ENCODE measurements at places on chromosomes 3 and 15.
A peak's percentile ranks its signal among the peaks of the same experiment; 100 is the strongest.

- DNase-seq: no peak
These were observed 120.5 kb downstream of the GREM1 start for GRCh38 chr15:32838338-32838737.

DNA sequence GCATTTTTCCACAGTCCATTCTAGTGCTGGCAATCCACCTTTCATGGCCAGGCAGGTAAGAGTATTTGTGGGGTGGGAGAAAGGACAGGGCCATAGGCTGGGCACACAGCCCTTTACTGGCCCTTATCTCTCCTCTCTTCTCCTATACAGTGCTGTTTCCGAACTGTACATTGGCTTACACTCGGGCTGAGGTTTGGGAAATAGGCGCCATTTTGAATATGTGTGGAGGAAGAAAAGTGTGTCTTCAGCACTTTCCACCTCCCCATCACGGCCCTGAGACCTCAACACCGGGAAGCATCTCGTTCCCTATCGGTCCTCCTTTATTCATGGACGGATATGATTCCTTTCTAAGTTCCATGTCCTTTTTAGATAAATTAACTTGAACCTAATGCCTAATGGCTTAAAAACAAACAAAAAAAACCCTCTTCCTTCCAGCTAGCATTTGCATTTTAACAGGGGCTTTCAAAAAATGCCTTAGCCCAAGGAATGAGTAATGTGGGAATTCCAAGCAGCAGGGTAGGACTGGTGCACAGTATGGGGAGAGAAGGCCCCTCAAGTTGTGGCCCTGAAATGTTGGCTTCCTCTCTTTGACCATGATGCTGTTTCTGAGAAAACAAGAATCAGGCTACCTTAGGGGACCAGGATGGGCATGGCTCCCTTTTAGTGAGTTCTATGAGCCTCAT lies 24.5 kb downstream of the CD86 start:
- no peak for DNase-seq

DNA sequence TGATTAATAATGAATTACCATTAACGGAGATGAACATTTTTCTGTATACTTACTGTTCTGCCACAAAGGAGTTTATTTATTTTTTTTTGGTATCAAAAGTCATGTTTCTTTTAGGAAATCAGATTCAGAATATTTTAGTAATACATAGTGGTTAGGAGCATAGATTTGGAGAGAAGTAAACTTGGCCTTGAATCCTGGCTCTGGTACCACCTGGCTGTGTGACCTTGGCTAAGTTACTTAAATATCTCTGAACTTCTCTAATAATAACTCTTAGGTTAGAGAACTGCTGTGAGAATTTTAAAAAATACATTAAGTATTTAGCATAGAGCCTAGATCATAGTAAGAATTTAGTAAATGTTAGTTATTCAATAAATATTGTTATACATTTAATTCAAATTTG lies 309.1 kb downstream of the RBMS3 start:
- DNase-seq: no peak

DNA sequence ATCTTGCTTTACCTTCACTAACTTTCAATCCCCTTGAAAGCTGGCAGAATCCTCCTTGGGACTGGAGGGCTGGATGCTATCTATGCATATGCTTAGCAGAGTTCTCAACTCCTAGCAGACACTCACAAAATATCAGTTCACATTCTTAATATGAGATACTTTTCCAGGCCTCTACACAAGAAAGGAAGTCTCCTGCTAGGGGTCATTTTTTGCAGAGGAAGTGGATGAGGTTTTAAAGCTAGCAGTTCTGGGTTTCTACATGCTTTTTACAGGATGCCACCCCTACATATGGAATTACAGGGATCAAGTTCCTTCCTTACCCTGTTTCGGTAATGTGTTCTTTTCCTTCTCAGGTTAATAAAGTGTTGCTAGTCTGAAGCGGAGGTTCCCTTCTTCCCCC lies 206.3 kb upstream of the TP63 start:
- no peak for DNase-seq

DNA sequence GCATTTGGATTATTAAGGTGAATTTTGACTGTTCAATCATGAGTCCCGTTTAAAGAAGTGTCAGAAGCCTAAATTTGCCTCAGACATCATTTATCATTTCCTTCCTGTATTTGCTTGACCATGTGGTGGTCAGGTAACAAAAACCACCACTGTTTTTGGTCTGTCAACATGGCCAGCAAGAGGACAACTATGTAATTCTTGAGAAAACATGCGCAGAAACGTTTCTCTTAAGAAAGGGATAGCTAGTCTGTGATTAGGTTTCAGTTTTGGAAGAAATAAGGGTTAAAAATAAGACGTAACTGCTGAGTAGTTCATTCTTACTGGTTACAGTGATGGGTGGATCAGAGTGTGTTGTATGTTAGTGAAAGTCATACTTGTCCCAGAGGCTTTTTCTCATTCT lies 204.5 kb downstream of the AKAP13 start:
- peak; percentile 29 for DNase-seq

DNA sequence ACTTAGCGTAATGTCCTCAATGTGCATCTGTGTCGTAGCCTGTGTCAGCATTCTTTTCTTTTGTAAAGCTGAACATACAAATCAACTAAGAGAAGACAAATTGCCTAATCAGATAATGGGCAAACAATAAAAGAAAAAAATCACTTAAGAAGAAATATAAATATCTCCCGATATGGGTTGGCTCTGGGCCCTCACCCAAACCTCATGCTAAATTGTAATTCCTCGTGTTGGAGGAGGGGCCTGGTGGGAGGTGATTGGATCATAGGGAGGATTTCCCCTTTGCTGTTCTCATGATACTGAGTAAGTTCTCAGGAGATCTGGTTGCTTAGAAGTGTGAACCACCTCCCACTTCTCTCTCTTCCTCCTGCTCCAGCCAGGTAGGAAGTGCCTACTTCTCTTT lies 285.0 kb upstream of the LYSMD4 start:
- no peak for DNase-seq

- no peak for DNase-seq
These were observed 34.9 kb downstream of the TMEM39A start for GRCh38 chr3:119428538-119428937.

GRCh38 chr3:145981056-145981455 lies 179.9 kb downstream of the PLOD2 start:
- no peak for DNase-seq

GRCh38 chr3:170534227-170534626 lies 51.6 kb downstream of the SLC7A14 start:
- no peak for DNase-seq

GRCh38 chr3:55686426-55687254 lies 199.5 kb upstream of the WNT5A start:
- no peak for DNase-seq

DNA sequence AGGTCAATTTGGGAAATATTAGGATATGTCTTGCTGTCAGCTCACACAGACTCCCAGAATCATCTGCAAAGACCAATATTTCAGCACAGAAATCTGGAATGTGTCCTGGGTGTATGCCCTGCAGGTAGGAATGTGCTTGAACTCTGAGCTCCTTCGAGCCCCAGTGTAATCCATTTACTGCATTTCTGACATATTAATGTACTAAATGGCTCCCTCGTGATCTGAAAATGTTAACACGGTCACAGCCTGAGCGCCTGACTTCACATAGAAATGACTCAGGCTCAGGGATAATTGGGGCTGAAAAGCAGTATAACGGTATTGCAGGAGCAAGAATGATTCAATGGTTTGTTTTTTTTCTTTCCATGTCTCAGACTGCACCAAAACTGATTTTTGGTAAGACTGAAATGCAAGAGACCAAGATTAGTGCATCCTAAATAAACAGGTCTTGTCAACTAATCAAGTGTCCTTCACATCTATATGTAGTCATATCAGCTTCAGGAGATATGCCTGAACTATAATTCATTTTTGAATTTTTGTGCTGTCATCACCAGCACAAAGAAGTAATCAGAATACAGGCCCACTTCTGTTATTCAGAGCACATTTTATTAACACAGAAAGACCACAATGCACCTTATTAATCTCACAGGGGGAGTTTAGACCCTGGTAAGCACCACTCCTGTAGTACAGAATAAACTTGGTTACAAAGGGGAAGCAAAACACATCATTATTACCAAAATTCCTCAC lies 49.8 kb downstream of the DCLK3 start:
- no peak for DNase-seq

GRCh38 chr3:27715863-27716262 lies 6.3 kb downstream of the EOMES start:
- DNase-seq: no peak

- no peak for DNase-seq
These were observed 49.0 kb upstream of the SELENOK start for GRCh38 chr3:53940623-53941022.

GRCh38 chr3:40191850-40192448 lies 117.6 kb upstream of the EIF1B start:
- DNase-seq: peak; percentile 63

GRCh38 chr3:8777201-8777977 lies 8.0 kb upstream of the OXTR start:
- DNase-seq: no peak

- peak; percentile 50 for DNase-seq
These were observed 156.7 kb downstream of the KLF13 start for GRCh38 chr15:31483053-31483985.

GRCh38 chr15:63360170-63360569 lies 21.5 kb downstream of the CA12 start:
- no peak for DNase-seq

DNA sequence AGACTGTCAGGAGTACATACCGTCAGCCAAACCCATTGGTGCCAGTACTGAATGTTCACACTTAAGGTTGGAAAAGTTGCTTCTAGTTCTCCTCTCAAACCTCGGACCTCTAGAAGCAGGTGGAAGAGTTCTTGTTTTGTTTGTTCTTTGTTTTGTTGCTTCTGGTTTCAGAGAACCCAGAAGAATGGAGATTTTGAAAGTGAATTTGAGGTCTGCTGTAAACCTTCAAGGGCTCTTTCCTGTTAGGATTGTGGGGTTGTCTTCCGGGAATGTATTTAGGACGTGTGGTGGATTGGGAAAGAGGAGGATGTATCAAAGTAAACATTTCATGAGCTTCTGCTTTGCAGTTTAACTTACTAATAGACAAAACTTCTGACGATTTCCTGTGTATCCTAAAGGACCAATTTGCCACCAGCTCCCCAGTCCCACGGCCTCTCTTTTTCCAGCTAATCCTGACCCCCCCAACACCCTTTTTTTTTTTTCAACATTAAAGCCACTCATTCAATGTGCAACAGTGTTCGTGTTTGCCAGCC lies 50.3 kb downstream of the FILIP1L start:
- no peak for DNase-seq

GRCh38 chr3:177186306-177186705 lies 11.0 kb downstream of the TBL1XR1 start:
- no peak for DNase-seq

DNA sequence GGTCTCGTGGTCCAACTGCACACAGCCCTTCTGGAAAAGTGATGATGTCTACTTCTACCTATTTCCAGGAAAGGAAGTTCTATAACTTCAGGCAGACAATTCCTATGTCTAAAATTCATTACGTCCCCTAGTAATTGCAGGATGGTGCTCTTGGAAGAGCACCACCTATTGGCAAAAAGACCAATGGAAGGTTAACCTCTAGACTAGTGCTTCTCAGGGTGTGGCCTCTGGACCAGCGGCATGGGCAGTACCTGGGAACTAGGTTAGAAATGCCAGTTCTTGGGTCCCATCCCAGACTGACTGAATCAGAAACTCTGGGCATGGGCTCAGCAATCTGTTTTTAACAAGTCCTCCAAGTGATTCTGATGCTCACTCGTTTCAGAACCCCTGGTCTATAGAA lies 258.3 kb upstream of the ICE2 start:
- DNase-seq: no peak

GRCh38 chr3:111808439-111808838 lies 50.6 kb upstream of the PHLDB2 start:
- no peak for DNase-seq

GRCh38 chr3:71906976-71907375 lies 122.0 kb upstream of the PROK2 start:
- DNase-seq: no peak

DNA sequence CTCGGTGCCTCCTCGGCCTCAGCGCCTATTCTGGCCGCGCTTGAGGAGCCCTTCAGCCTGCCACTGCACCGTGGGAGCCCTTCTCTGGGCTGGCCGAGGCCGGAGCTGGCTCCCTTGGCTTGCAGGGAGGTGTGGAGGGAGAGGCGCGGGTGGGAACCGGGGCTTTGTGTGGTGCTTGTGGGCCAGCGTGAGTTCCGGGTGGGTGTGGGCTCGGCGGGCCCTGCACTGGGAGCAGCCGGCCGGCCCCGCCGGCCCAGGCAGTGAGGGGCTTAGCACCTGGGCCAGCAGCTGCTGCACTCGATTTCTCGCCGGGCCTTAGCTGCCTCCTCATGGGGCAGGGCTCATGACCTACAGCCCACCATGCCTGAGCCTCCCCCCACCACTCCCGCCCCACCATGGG lies 26.6 kb upstream of the TRIM42 start:
- no peak for DNase-seq

GRCh38 chr3:124147429-124147828 lies 155.5 kb upstream of the ROPN1 start:
- DNase-seq: no peak

- DNase-seq: no peak
These were observed 46.4 kb downstream of the ZNF106 start for GRCh38 chr15:42444415-42445063.

DNA sequence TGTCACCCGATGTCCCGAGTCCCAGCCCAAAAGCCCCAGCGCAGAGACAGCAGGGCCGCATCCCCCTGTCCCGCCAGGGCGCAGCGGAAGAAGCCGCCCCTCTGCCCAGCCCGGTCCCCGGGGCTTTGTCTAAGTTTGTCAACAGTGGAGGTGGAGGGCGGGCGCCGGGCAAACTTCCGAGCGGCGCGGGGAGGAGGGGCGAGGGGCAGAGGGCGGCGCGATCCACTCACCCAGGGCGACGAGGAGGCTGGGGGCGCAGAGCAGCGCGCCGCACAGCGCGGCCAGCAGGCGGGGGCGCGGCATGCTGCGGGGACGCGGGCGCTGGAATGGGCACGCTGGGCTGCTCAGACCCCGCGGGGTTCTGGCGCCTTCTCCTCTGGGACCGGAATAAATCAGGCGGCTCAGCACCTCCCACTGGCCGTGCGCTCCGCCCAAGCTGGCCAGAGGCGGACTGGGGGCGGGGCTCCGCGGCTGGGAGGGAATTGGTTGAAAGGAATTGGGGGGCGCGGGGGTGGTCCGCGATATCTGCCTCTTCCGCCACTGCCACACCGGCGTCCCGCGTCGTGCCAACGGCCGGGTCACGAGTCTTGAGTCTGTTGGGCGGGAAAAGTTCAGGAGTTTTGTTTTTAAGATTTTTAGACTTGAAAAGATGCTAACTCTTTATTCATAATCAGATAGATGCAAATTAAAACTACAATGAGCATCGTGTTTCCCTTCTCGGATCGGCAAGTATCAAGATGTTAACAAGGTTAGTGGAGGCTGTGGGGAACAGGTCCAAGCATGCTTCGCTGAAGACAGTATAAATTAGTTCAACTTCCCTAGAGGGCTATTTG lies at the start of gene MFGE8:
MFGE8 (minus strand) TSS at position 363 of the 833 bp plus-strand sequence; CDS start at position 303, 60 bp downstream.
- DNase-seq: peak; percentile 68

DNA sequence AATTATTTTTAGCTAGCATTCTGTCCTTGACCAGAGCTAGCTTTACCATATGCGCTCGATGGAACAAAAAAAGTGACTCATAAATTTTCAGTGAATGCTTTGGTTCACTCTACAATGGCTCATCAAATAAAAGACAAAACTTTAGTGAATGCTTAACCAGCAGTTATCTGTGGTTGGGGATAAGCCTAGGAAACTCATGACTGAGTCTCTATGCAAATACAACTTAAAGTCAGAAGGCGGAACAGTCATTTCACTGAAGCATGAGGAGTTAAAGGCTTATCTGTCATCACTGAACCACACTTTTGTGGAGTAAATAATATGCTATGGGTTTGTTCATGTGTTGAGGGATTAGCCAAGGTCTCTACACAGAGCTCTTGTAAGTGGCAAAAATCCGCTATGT lies 308.4 kb downstream of the SQOR start:
- no peak for DNase-seq

GRCh38 chr15:79373728-79374127 lies 58.4 kb upstream of the MINAR1 start:
- DNase-seq: no peak

All from CD4-positive, alpha-beta T cell treated with Interleukin-21 for 1 hour (primary cell).